Renal cortex interstitium (tissue), 15 donors: ENCODE measurements at places on chromosomes 2 and 18.

GRCh38 chr2:7771781-7772180 lies 854.6 kb downstream of the RNF144A start:
- no peak for DNase-seq

DNA sequence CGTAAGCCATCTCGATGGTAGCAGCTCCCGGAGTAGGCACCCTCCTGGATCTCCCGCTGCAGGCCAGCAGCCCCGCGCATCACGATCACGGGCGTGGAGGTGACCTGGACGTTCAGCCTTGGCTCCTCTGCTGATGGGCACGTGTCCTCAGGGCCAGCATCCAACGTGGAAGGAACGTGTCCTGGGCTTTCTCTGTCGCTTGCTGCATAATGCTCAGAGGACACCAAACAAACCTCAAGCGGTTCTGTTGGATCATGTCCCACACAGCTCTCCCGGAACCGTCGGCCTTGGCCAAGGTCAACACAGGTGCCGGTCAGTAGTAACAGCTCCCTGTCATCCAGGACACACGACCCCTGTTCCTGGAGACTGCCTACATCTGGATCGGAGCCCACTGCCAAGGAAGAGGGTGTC lies 23.1 kb downstream of the PASK start:
- DNase-seq, result no peak

DNA sequence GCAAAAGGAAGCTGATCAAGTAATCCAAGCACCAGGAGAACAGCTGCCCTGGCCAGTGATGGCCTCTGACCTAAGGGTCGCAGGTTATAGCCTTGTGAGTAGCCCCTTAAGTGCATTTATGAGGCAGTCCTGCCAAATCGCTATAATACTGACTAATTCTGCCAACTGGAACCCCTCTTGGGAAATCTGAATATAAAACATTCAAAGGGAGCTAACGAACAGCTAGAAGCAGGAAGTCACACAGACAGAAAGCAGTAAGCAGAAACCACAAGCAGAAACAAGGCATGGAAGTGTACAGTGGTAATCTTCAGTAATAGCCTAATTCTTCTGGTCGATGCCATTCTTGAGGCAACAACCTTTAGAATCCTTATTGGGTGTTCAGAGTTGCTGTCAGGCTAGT lies 521.3 kb downstream of the METTL4 start:
- no peak for DNase-seq

GRCh38 chr2:176979981-176980710 lies 232.4 kb upstream of the HNRNPA3 start:
- DNase-seq, result peak; percentile 50

DNA sequence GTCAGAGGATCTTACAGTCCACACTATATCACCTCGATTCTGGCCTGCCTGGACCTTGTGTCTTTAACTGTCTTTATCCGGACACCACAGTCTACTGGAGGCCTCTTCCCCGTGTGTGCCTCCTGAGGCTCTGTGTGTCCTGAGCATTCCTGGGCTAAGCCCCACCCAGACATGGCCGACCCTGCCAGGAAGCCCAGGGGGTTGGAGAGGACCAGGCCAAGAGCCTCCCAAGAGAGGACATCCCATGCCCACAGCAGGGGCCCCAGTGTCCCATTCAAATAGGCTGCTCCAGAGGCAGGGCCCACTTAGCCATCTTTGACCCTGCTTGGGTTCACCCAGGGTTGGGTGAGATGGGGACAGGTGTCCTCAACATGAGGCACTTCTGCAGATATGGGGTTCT lies 84.7 kb upstream of the OTOS start:
- DNase-seq, result no peak
